ENCODE measurements at places on chromosomes 4 and X.

DNA sequence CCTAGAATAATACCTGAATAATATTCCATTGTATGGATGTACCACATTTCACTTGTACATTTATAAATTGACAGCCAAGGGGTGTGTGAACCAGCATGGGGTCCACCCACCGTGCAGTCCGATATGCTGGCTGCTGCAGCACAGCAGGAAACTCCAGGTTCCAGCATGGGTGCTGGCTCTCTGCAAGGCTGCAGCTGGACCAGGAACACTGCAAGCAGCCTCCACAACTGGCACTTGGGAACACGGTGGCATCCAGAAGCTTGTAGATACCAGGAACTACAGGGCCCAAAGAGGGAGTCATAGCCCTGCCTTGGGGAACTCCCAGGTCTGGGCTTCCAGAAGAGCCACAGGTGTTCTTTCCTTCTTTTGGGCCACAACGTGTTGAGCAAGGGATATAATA is 91.2 kb downstream of the NXF2 start:
- DNase-seq, result no peak

GRCh38 chr4:135007400-135007799 is 805.8 kb upstream of the PABPC4L start:
- no peak for DNase-seq

DNA sequence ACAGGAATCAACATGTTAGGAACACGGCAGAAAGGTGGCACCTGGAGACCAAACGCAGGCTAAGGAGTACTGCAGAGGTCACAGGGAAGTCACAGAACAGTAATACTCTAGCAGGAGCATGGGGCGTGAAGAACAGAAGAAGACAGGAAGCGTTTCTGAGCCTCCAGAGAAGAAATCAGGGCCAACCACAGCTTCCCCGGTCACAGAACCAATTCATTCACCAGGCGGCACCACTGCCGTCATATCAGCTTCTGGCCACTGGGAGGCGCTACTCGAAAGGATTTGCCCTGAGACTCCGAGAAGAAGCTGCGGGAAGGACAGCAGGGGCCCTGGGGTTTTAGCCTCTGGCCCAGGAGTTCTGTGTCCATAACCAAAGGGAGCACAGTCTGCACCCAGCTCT is 78.0 kb upstream of the DRD5 start:
- peak; percentile 77 for DNase-seq

DNA sequence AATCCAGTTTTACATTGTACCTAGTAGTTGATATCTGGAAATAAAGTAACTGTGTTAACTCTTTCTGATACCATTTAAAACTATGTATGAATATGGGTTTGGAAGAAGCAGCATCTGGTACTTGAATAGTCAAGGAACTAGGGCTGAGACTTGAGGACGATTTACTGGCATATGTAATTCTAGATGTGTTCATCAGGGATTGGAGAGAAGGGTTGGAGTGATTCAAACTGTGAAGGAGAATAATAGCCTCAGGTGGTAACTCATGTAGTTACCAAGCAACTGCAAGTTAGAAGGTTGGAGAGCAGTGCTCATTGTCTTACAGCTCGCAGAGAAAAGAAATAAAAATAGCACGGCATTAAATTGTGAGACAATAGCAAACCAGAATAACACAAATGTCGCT is 29.5 kb upstream of the TXLNG start:
- no peak for DNase-seq

DNA sequence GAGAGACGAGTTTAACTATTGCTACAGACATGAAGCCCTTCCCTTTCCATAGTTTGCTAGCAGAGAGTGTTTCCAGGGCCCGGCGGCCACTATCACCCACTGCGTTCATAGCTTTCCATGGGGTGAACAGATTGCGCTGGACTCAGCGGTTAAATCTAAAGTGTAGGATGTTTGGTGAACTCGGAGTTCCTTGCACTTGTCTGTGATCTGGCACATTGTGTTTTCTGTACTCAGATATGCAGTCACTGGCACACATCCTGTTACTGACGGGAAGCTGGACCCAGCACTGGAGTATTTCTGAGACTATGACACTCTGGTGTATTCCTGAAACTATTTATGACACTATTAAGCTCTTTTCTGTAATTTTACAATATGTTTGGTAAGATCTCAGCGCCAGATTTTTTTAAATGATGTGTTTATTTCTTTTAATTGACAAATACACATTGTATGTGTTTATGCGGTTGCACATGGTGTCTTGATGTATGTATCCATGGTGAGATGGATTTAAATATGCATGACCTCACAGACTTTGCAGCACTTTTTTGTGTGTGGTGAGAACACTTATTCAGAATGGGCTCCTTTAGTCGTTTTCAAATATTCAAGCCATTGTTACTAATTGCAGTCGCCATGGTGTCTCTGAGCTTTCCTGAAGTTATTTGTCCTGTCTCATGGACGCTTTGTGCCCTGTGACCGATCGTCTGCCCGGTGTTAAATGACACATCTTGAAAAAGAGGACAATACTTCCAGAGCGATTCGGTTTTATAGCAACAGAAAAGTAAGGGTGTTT is 14.1 kb downstream of the CD99 start:
- DNase-seq, result no peak

DNA sequence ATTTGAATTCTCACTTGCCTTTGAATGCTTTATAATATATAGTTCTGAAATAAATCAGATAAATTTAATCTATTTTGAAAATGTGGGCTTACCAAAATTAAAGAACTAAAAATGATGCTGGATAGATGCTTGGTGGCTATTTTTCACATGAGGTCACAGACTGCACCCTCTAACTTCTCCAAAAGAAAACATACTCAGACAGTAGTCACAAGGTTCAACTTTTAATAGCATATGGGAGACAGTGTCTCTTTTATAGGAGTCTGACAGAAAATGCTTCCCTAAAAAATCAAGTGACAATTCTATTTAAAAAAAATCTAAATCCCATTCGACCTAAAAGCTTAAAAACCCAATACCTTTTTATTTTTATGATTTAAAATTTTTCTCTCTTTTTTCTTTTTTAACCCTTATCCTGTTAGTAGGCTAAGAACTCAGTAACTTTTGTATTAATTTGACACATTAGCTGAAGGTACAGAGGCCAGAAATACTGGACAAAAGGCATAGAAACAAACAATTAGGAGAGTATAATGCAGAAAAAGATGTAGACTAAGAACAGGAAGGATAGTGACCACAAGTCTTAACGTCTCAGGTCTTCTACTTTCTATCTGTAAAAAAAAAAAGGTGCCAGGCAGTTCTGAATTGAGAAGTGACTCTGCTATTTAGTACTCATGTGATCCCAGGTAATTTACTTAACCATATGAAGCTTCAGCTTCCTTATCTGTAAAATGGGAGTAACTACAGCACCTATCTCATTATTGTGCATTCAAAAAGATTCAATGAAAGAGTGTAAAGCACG is 7.6 kb downstream of the TIGD4 start:
- no peak for DNase-seq

DNA sequence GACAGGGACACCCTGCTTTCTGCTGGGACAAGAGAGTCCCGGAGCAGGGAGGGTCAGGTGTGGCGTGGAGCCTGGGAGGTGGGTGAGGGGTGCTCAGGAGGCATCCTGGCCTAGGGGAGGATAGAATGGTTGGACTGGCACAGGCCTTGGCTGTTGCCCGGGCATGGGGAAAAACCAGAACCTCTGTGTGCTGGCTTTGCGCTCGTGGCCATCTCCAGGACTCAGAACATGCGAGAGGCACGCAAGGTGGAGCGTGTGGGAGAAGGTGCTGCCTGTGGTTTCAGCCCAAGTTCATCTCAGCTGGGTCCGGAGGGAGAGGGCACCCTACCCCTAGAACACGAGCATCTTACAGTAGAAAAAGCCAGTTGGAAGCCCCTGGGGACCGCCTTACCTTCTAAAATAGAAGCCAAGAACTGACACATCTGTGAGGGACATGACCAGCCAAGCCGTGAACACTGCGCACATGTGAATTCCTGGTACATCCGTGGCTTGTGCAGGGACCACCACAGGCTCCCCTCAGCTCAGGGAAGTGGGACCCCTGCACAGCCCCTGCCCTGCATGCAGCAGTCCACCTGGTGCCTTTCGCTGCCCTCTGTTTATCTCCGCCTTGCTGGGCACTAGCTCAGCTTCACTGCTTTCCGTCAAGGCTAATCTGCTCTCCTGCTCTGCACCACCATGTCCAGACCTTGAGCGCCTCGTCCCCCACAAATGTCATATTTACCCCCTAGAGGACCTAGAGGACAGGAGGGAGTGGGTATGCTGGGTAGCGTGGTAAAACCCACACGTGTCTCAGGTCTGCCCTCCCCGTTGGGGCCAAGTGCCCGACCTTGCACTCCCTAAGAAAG is 13.5 kb downstream of the MSANTD1 start:
- DNase-seq, result no peak

DNA sequence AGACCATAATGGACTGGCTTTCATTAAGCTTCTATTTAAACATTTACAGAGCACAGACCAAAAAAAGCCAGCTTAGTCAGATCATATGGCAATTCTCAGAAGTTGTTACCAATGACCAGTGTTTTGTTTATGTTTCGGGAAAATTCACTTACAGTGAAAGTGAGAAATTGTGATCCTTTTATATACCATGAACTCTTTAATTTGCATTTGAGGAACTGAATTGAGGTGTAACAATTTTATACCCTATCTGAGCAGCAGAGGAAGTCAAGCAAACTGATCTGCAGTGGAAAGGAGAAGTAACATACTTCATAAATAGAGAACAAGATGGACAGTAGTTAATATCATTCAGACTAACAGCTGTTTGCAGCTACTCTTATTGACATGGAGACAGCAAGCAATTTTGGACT is 97.1 kb downstream of the TMA16 start:
- no peak for DNase-seq
